ENCODE measurements at places on chromosomes 16 and 17.

GRCh38 chr16:19169082-19169639 is 1.1 kb downstream of the SYT17 start:
- no peak for DNase-seq

GRCh38 chr17:74362810-74363498 is 1.3 kb upstream of the BTBD17 start:
- DNase-seq, result no peak

- no peak for DNase-seq
Observed at GRCh38 chr17:1203111-1203966, 23.6 kb upstream of the ABR start.

DNA sequence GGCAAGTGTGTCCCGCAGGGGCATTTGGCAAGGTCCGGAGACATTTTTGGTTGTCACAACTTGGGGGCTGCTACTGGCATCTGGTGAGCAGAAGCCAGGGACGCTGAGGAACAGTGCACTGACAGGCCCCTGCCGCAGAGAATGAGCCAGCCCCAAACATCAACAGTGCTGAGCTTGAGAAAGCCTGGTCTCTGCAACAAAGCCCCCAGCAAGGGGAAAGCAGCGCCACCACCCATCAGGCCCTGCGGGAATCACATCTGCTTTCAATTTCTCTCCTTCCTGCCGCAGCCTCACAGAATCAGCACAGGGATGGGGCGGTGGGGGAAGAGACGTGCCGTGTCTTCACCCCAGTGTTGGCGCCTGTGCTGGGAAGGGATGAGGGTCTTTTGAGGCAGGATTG is 14.8 kb upstream of the PRPSAP1 start:
- no peak for DNase-seq

- DNase-seq, result no peak
Observed at GRCh38 chr17:45131616-45132319, 547 bp downstream of the PLCD3 start.

GRCh38 chr16:3580686-3581085 is 3.5 kb upstream of the NLRC3 start:
- DNase-seq, result no peak

DNA sequence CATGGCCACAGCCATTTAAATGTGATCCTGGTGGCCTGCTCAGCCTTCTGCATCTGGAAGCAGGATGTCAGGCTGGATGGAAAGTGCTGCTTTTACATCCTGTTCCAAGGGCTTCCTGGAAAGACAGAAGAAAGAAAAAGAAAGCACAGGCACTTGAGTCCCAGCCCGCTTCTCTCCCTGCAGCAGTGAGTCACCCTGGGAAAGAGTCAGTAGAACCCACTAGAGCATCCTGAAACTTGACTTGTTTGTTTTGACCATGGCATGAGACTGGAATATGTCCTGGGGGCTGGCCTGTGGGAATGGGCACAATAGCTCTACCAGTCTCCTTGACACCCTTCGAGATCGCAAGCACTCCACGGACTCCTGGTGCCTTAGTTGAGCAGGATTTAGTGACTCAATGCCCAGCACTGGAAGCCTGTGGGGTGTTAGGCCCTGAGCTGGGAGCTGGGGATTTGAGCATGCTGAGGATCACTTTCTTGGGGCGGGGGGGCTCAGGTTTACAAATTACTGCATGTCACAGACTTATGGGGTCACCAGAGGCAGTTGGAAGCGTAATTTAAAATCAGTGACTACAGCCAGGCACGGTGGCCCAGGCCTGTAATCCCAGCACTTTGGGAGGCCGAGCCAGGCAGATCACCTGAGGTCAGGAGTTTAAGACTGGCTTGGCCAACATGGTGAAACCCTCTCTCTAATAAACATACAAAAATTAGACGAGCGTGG is 22.1 kb upstream of the GNA13 start:
- no peak for DNase-seq

DNA sequence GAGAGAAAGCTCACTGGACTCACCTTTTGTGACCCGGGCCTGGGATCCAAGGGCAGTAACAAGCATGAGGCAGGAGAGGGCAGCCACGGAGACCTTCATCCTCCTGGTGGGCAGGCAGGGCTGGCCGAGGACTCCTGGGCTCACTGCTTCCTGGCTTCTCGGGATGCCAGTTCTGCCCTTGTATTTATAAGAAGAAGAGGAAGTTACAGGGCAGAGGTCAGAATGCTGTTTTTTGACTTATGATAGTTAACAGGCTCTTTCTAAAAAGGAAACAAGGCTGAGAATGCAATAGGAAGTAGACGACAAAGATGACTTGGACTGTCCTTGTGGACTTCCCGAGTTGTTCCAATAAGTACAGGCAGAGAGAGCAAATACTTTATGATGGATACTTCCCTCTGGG is at the start of gene CCL23:
Gene CCL23, minus strand, starts transcription at position 174 of the 400 bp plus-strand sequence. Its CDS starts 75 bp downstream, at position 99.
- DNase-seq, result no peak

- no peak for DNase-seq
Observed at GRCh38 chr17:41868568-41868967, 3.3 kb upstream of the KLHL11 start.

GRCh38 chr17:14334276-14334840 is 33.5 kb downstream of the HS3ST3B1 start:
- DNase-seq, result no peak

GRCh38 chr16:86768999-86769398 is 190.7 kb downstream of the FOXL1 start:
- no peak for DNase-seq

DNA sequence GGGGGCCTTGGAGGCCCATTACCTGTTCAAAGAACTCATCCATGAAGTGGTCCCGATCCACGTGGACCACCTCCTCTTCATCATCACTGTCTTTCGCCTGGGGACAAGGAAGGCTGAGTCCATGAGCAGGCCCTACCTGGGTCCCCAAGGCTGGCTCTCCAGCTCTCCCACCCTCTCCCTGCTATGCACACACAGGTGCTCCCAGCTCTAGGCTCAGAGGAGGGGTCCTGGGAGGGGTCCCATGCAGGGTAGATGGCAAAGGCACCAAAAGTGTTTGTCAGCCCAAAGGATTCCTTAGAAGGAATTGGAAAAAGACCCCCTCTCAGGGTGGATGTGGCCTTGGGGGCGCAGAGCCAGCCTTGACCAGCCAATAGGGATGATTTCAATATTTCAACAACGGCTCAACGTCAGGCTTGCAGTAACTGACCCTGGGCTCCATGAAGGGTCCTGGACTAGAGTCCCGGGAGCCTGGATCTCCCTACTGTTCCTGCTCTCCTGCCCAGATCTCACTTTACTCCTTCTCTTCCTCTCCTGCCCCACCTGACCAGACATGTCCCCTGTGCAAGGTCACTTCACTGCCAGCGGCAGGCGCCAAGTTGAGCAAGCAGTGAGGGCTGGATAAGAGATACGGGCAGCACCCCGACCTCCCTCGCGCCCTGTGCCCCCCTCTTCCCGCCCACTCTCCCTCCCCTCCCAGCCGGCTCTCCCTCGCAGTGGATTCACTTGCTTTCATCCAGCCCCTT is 8.8 kb downstream of the STX1B start:
- DNase-seq, result no peak

- DNase-seq, result no peak
Observed at GRCh38 chr16:13909872-13910303, 10.1 kb upstream of the ERCC4 start.

DNA sequence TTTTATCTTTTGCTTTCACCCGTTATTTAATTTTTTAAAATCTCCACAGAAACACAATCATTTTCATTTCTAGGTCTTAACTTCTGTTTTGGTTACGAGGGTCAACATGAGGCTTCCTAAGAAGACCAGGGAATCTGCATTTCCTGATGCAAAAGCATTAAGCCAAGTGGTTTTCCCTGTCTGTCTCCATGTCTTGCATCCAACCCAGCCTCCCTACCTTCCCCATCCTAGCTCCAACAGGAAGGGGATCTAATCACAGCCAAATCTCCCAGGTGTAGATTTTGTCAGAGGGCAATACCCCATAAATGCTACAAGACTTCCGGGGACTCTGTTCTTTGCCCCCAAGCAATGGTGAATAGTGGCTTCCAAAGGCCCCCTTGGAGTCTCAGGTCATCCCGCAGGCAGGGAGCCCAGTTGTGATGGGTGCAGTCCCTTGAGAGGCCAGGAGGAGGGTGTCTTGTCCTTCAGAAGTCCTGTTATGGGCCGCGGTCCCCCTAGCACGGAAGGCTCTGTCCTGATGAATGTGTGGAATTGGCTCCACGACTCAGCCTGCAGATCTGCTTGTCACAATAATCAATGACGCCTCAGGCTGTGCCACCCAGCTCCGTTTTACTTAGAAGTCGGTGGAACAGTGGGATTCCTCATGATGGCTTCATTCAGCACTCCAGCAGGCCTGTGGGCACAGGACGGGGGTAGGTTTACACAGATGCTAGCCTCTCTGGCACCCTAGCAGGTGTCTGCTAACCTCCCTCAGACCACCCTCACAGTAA is 141.1 kb downstream of the RGS9 start:
- DNase-seq, result no peak

GRCh38 chr16:63216696-63217423 is 1180.6 kb upstream of the CDH8 start:
- no peak for DNase-seq

- DNase-seq, result no peak
Observed at GRCh38 chr17:27558842-27559505, 72.0 kb upstream of the LGALS9 start.

DNA sequence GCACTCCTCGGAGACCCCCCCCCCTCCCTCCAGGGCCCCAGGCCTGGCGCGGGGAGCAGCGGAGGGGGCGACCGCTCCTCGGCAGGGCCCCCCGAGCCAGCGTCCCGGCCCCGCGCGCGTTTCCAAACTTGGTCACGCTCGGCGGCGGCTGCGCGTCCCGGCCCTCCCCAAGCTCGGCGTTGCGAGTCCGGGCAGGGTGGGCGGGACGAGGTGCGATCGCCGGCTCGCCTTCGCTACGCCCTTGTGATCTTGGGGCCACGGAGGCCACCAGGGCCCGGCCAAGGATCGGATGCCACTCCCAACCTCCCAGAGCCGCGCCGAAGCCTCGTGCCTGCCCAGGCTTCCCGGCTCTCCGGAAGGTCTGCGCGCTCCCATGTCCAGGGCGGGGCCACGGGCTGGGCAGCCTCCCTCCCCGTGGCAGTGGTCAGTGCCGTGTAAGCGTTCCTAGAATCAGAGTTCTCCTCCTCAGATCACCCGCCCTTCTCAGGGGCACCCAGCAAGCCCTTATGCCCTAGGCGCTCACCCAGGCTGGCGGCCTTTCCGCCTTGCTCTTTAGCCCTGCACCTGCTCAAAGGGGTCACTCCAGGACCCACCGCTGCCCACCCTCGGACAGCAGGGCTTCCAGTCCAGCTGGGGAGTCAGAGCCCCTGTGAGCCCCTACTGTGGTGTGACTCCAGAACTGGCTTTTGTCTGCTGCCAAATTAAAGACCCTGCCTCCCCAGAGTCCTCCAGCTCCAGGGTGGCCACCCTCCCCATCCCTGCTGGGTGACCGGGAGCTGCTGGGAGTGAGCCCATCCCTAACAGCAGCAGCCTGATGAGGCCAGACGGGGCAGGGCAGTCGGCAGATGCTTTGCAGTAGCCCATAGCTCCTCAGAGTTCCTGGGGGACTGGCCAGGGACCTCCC is 12.2 kb upstream of the MRPS23 start:
- DNase-seq, result peak; percentile 84

DNA sequence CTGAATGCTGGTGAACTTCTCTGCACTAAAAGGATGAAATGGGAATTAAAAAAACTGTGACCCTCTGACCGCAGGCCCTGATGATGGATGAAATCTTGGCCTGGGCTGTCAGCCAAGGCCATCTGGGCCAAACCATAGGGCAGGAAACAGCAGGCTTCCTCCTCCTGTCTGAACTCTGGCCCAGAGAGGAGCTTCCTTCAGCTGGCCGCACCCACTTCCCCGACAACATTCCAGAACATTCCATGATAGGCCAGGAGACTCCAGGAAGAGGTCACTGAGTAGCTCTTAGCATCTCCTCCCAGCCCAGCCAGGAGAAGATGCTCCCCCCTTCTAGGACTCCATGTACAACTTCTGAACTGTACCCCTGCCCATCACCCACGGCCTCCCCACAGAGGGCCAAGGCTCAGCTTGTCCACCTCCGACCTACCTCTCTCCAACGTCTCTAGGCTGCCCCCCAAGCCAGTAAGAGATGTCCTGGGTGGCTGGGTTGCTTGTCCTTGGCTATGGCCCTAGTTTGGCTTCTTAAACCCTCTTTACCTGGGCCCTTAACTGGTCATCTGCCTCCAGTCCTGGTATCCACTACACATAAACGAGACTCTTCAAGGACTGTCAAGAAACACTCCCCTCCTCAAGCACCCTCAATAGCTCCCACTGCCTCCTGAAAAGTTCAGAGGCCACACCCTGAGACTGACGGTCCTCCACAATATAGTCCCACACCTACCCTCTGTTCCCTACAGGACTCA is 1.7 kb downstream of the RPH3AL start:
- no peak for DNase-seq

- no peak for DNase-seq
Observed at GRCh38 chr16:65201511-65201910, 79.6 kb upstream of the CDH11 start.

DNA sequence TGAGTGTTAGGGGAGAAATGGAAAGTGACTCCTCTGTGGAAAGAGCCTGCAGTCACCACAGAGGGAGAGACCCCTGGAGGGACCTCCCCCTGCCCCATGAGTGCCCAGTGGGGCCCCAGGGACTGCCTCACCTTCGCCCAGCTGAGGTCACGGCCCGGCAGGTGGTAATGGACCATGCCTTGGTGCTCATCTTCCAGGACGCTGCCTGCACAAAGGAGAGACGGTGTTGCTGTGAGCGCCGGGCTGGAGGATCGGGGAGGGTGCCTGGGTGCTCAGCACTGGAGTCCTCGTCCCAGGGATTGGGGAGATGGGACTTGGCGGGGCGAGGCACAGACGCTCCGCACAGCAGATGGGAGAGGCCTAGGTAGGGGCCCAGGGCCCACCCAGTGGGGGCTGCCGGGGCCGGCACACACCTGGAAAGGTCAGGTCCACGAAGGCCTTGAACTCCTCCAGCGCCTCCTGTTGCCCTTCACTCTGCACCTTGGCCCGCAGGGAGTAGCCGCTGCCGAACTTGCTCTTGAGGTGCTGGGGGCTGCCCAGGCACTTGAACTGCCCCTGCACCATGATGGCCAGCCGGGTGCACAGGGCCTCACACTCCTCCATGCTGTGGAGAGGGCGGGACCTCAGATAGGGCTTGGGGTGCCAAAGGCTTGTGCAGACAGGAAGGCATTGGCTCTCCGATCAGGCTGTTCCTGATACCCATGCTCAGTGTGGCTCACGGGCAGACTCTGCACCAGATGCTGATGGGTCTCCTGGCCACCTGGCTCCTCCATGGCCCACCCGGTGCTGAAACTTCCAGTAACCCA is 9.7 kb upstream of the RNPS1 start:
- DNase-seq, result no peak

DNA sequence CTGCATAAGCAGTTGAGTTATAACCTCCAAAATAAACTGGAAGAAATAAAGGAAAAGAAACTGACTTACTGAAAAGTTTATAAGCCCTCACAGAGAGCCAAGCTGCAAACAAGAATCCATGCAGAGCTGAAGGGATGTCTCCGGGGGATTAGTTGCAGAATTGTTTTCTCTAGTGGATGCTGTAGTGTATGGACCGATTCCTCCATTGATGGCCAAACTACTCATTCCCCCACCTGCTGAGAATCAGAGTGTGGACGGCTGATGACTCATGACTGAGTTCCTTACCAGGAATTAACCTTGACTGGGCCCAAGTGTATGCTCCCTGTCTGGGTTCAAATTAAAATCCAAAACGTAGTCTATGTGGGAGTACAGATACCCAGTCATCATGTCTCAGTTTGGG is 93.9 kb upstream of the CDH8 start:
- no peak for DNase-seq
